ENCODE measurements at places on chromosomes 5 and 9.

GRCh38 chr5:5583832-5584231 is 161.4 kb downstream of the ICE1 start:
- DNase-seq, result no peak

DNA sequence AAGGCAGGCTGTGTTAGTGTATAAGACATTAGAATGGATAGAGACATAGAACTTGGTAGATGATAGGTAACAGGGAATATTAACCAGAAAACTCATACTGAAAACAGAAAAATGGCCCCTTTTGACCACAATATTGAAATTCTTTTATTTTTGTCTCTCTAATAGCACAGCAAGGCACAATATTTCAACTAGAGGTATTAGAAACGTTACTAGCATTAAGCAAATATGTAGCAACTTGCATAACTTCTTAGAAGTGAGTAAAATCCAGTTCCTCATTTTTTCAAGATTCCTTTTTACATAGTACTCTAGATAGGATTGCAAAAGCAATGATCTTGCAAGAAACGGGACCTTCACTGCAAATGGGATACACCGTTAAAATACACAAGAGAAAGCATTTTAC is 102.7 kb upstream of the VCAN start:
- DNase-seq, result no peak

DNA sequence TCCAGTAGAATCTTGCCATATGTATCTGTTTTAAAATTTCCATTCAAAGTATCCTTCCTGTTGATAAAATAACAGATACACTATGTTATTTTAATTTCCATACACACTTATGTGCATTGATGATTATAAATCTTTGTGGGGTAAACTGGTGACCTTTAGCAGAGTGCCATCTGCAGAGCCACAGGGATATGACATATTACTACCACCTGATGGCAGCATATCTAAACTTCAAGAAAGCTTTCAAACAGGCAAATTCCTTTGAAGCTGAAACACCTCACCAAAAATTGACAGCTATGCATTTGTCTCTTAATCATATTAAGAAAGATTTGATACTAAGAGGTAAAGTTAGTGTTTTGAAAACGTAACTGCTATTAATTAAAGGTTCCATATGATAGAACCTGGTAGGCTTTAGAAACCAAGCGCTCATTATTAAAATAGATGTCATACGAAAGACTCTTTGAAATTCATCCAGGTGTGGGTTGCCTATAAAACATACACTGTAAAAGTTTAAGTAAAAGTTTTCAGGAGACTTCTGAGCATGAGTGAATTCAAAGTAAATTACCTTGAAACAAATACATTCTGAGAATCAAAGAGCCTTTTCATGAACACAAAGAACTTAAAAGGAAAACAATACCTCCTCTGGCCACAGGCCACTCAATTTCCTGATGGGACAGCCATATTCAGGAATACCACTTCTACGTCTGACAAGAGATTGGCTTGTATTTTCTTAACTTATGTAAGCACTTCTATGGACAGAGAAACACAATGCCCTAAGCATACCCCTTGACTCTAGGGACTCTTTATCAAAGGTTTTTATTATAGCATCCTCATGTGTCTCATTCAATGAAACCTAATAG is 93.3 kb downstream of the KIAA0825 start:
- no peak for DNase-seq

DNA sequence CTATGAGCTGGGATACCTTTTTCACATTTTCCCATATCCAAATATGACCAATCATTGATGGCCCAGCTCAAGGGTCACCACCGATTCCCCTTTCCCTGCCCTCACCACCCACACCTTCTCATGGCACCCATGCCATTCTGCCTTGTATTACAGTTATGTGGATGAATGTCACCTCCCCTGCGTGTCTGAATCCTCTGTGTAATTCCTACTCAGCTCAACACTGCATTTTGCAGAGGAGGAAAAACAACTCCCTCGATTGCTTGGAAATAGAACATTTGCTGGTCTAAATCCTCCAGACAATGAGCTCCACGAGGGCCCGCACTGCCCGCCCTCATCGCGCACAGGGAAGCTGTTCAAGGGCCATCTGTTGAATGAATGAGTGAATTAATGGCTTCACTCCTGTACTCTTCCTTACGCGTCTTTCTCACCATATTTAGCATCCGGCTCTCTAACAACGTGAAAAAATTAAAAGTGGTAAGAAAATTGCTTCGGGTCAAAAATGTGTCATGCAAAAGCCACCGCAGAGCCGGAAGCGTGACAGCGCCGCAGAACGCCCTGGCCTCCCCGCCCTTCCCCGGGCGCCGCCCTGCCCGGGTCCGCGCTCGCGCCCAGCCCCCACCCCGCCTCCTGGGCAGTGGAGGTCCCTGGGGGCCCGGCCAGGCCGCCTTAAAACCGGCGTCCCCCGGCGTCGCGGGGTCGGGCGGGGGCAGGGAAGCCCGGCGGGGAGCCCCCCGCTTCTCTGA is 704 bp downstream of the SUSD1 start:
- no peak for DNase-seq

DNA sequence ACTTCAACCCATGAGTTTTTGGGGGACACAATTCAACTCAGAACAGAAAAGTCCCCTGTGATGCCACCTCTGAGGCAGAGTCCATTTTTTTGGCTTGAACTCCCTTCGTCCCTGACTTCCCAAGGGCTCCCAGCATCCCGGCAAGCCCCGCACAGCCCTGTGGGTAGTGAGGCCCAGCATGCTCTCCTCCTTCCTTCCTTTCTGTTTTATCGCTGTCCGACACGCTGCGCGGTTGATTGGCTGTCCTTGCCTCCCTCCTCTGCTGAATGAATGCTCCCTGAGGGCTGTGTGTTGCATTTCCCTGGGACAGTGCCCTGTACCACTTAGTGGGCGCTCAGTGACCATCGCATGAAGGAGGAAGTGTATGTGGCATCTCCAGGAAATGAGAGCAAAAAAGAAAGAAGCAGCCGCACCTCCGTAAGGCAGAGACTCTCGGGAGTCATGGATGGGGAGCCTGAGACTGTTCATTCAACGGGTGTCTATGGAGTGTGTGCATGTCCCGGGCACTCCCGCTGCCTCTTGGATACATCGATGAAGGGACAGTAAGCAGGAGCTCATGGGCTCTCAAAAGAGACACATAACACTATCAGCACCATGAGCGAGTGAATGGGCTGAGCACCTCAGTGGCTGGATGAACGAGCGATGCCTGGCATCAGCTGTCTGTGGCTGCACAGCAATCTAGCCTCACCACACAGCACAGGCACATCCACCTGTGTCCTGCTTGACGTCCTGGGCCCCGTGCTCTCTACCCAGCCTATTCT is 10.1 kb upstream of the IRX4 start:
- DNase-seq, result no peak

- DNase-seq, result no peak
Observed at GRCh38 chr5:17839848-17840247, 205.6 kb downstream of the TAF11L14 start.

- no peak for DNase-seq
Observed at GRCh38 chr5:83672646-83673045, 48.0 kb downstream of the HAPLN1 start.

GRCh38 chr9:126413391-126414068 is 86.9 kb downstream of the MVB12B start:
- DNase-seq, result no peak

All from NCI-H1930 (cell line).